ENCODE measurements at places on chromosomes 1 and 21.

DNA sequence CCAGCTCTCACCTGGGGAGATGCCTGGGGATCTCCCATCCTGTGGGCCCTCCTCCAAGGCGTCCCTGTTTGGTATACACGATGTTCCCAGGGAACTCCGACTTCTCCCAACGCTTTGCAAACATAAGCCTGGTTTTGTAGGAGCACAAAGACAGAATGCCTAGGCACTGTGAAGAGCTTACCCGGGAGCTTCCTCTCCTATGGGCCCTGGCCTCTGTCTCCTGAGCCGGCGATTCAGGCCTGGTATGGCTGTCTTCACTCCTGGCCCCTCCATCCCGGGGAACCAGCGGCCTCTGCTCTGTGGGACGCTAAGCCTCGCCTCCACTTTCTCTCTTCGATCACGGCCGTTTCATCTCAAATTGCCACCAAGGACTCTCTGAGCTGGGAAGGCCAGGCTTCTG lies 59.6 kb upstream of the ACTRT2 start:
- no peak for DNase-seq

- no peak for DNase-seq
Measured at GRCh38 chr1:65959896-65960567, 167.3 kb downstream of the PDE4B start.

GRCh38 chr1:155957411-155957915 lies 16.0 kb downstream of the RXFP4 start:
- no peak for DNase-seq

- no peak for DNase-seq
Measured at GRCh38 chr1:78871249-78871648, 135.3 kb downstream of the ADGRL4 start.

DNA sequence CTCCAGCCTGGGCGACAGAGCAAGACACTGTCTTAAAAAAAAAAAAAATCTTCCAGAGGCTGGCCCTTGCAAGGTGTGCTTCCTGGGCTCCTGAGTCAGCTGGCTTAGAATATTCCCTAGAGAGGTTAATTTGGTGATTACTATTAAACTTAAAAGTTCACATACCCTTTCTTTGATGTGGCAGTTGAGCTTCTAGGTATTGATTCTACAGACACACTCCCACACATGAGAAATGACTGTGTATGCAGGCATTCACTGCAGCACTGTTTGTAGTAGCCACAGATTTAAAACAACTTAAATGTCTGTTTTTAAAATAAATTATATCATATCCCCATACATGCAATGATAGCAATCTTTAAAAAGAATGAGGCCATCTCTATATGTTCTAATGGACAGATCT lies 93.4 kb downstream of the GDAP2 start:
- no peak for DNase-seq

DNA sequence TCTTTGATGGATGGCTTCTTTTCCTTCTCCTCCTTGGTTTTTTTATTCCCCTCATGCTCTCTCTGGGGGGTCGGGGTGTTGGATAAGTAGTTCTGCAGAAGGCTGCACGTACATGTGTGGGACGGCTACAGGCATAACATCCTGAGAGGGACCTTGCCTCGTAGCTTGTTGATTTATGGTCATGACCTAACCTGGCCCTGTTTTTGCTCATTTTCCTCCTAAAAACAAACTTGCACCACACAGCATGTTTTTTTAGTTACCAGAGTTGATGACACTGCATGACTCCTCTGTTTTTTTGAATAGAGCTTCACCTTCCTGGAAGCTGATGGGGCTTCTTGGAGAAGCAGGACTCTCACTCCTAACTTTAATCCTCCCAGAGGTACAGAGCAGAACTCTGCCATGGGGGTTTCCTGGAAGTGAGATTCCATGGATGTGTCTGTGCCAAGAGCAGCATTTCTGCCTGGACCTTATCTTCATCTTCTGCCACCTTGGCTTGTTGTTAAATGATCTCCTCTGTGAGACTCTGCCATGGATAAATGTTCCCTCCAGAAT lies 114.7 kb downstream of the PAPPA2 start:
- peak; percentile 88 for DNase-seq

GRCh38 chr1:30952098-30952497 lies 43.5 kb upstream of the SDC3 start:
- no peak for DNase-seq

GRCh38 chr1:182752077-182752988 lies 37.2 kb upstream of the NPL start:
- DNase-seq, result peak; percentile 61

DNA sequence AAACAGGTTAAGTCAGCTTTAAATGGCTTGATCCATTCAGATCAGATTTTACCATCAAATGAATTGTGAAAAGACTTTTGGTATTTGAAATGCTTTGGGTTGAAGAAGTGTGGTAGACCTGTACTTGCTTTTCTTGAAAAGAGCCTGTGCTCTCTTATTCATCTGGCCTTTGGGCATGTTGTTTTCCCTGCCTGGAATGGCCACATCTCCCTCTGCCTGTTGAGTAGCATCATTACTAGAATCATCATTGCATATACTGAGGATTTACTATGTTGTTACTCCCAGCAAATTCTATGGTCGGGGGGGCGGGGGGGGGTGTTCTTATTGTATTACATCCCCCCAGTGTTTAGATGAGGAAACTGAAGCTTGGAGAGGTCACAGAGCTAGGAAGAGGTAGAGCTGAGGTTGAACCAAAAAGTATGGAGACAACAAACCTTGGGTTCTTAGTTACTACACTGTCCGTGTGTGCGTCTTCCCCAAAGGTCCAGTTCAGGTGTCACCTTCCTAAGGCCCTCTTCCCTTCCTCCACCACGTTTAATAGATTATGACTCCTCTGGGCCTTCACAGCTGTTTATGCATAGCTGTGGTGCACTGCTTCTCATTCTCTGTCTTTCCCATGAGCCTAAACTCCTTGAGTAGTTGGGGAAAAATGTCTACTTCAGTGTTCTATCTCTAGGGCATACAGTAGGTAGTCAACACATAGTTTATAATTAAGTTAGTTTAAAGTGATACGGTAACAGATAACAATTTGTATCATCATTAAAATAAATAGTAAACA lies 246.4 kb upstream of the HOOK1 start:
- DNase-seq, result no peak

DNA sequence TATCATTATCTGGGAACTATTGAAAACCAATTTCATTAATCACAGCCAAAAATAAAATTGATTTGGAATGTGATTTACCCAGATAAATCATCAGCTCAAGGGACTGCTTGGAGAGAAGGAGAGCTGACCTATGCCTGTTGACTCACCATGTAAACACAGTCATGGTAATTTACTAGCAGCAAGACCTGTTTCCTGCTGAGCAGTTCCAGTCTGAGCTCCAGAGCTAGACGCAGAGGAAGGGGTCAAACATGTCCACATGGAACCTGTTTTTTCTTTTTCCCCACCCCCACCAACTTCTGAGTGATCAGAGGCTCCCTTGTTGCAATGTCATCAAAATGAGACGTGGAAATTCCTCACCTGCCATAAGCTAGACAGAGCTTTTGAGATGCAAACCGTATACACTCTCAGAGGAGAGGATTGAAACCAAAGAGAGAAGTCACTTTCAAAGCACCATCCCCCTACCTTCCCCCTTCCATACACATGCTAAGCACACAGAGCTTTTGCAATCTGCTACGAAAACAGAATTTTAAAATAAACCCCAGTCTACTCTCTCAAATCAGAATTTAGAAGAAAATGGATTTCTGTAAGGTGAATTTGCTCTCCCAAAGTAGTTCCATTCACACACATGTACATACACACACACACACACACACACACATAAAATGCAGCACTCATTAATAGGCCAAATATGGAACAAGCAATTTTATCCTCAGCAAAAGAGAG lies 55.9 kb upstream of the PTGFRN start:
- DNase-seq, result peak; percentile 90

DNA sequence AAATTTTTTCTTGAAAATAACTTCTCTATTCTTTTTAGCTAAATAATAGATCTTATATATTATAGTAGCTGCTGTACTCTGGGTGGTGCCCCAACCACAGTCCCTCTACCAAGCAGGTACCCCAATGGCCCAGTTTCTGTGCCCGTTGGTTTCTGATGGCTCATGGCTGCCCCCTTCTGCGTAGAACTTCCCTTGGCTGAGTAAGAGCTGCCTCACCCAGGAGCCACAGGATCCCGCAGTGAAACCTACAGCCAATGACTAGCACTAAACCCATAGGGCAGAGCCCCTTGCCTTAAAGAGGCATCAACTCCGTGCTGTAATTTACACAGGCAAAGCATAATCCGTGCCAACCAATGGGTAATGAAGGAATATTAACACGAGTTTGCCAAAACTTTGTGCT lies 247.5 kb downstream of the USH2A start:
- DNase-seq, result no peak

GRCh38 chr1:24125456-24125855 lies 13.5 kb upstream of the MYOM3 start:
- DNase-seq, result no peak

- peak; percentile 57 for DNase-seq
Measured at GRCh38 chr1:22712502-22713271, 2.0 kb downstream of the EPHB2 start.

DNA sequence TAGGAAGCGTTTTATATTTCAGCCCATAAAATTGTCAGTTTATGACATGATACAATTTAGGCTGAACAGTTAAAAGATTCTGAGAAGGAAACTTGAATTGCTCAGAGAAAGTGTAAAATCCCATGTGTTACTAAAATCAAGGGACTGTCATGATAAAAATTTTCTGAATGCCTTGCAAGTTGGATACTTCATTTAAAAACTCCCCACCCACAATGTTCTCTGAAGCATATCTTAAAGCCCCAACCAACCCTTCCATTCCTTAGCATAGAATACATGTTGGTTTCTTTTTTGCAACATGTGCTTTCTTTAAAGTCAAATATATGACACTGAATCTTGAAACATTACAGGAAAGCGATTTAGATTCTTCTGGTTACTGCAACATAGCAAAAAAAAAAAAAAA lies 97.4 kb downstream of the MRPL39 start:
- DNase-seq, result no peak

DNA sequence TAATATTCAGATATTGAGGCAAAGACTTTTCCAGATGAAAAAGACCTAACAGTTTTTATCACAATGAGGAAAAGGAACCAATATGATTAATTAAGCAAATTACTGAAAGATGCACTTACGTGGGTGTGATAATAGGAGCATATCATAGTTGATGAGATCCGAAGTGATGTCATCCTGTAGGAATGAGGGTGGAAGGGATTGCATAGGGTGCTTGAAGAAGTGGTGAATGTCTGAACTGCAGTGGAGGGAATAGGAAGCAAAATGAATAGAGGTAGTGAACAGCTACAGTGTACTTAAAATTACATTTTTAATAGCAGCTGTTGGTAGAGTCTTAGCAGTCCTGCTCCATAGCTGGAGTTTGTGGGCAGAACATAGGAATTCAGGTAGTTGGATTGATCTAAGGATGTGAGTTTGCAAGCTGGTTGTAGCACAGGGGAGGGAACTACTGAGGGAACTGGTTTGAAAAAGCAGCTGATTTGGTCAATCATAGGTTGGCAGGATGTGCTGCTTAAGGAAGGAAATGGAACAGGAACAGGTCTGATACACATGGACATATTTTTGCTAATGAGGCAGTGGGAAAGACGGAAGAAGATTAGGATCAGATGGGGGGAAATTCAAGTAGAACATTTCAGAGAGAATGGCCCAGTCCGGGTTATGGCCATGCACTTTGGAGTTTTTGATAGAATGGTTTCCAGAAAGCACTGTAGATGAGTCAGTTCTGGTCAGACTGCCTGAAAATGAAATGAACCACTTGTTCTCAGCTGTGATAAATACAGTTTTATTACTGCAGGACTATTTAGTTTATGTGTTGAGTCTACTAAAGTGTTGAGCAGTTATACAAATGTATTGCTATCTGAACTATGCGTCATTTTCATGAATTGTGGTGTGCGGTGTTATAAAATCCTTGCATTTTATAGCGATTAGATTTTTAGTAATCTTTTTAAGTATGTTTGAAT lies 155.8 kb downstream of the RYR2 start:
- DNase-seq, result no peak

- no peak for DNase-seq
Measured at GRCh38 chr1:201039418-201039817, 15.9 kb upstream of the KIF21B start.

GRCh38 chr1:222828939-222829338 lies 14.1 kb downstream of the DISP1 start:
- DNase-seq, result peak; percentile 13

GRCh38 chr1:240285540-240285939 lies 193.9 kb downstream of the FMN2 start:
- peak; percentile 97 for DNase-seq

DNA sequence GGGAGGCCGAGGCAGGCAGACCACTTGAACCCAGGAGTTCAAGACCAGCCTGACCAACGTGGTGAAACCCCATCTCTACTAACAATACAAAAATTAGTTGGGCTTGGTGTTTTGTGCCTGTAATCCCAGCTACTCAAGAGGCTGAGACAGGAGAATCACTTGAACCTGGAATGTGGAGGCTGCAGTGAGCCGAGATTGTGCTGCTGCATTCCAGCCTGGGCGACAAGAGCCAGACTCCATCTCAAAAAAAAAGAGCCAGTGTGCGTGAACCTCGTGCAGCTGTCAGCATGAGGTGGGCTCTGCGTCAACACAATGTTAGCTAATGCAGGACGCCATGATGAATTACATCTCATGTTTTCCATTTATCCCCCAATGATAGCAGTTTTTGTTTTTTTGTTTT lies 110.7 kb upstream of the SLC45A1 start:
- no peak for DNase-seq

Data from fibroblast of mammary gland (primary cell).